ENCODE measurements at places on chromosomes 5 and 9.

- DNase-seq, result no peak
Observed at GRCh38 chr9:120265791-120266190, 314.2 kb downstream of the CDK5RAP2 start.

GRCh38 chr9:79026316-79026715 lies 545.4 kb upstream of the TLE4 start:
- peak; percentile 50 for DNase-seq

DNA sequence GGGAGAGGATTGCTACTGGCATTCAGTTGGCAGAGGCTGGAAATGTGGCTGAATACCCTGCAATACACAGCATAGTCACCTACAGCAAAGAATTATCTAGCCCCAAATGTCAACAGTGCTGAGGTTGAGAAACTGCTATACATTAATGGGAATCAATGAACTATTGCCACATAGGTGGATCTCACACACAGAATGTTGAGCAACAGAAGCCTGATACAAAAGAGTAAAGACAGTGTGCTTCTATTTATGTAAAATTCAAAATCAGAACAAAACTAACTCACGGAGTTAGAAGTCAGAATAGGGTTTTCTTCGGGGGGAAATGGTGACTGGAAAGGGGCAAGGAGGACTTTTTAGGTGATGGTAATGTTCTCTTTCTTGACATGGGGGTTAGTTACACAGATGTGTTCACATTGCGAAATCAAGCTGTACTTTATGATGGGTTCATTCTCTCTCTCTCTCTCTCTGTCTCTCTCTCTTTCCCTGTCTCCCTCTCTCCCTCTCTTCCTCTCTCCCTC lies 45.7 kb upstream of the PANK3 start:
- DNase-seq, result no peak

- peak; percentile 42 for DNase-seq
Observed at GRCh38 chr5:33379757-33380156, 61.0 kb upstream of the TARS1 start.

GRCh38 chr9:127530206-127530941 lies 79.1 kb downstream of the LRSAM1 start:
- DNase-seq, result no peak

DNA sequence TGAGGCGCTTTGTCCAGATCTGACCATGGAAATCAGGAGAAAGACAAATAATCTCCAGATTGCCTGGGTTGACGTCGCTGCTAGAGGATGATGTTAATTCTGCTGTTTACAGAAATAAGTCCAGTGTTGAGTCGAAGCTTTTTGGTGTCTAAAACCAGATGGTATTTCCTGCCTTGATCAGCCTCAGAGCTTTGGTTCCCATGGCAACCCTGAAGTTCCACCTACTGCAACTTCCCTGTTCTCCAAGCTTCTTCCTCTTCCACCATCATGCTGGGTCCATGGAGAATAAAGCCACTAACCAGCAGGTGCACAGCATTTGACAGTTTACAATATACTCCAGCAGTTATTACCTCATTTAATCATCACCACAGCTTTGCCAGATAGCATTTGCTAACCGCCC lies 18.0 kb upstream of the GABBR2 start:
- DNase-seq, result peak; percentile 12

DNA sequence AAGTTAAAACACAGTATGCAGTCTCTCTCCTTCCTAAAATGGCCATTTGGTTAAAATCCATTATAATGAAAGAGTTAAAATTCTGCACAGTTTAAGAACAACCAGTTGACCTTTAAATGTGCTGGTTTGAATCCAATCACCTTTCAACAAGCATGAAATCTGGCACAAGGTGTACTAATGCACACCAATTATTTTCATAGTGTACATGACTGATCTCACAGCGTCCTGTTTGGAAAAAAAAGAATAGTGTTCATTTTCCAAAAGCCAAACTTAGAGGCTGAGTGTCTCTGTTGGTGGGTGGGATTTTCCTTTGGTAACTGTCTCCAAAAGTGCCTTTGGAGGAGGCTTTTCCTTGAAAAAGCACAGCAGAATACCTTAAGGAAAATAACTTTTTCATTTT lies 180.6 kb downstream of the DEPDC1B start:
- DNase-seq, result no peak

GRCh38 chr9:36924757-36925432 lies 109.2 kb downstream of the PAX5 start:
- peak; percentile 34 for DNase-seq

- DNase-seq, result no peak
Observed at GRCh38 chr9:126561582-126561981, 52.1 kb upstream of the LMX1B start.

- no peak for DNase-seq
Observed at GRCh38 chr9:97854696-97855485, 1.9 kb downstream of the FOXE1 start.

DNA sequence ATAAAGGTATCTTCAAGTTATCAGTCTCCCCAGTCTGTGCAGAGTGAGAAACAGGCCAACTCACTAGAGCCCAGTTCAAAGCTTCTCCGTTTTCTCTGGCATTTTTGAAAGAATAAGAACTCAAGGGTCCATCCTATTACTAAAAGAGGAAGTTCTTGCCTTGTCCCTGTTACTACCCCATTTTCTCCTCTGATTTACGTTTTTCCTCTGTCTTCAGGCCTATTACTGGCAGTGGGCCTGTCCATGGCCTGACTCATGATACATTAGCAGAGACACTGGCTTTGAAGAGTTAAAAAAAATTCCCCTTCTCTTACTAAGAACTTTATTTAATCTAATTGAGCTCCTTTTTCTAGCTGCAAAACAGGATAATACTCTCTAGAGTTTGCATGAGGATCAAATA lies 624.0 kb upstream of the KLF4 start:
- no peak for DNase-seq

DNA sequence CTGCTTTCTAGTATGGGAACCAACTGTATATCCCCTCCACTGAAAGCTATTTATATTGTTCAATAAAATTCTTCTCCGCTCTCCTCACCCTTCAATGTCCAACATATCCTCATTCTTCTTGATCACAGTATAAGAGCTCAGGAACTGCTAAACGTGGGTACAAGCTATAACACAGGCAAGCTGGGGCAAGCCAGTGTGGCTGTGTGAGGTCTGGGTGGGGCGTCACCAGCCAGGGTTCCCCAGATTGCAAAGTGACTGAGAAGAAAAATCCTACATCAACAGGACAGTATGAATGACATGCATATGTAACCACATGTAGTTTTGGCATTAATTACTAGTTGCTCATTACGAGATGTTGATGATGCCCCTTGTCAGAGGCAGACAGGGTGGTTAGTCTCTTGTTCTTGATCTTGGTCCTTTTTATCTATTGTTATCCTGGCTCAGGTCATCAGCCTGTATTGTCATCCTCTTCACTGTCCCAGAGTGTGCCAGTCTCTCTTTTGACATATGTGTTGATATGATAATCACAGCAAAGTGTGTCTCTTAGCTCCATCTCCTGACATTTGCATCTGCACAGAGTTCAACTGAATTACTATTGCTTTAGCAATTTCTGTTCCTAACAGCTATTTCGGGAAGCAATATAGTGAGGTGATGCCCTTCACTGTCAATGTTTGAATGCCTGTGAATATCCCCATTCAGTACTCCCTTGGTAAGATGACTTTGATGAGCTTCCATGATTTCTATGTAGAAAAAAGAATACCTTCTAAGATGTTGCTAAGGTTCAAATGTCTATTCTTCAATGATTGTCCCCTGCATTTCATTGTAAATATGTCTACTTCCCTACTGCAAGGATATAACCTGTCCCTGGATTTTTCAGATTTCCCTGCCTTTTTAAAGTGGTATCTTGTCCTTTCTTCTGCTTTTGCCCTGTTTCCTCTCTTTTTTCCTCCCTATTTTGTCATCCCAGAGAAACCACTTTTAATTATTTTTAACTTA lies 140.3 kb downstream of the MAT2B start:
- DNase-seq, result no peak

DNA sequence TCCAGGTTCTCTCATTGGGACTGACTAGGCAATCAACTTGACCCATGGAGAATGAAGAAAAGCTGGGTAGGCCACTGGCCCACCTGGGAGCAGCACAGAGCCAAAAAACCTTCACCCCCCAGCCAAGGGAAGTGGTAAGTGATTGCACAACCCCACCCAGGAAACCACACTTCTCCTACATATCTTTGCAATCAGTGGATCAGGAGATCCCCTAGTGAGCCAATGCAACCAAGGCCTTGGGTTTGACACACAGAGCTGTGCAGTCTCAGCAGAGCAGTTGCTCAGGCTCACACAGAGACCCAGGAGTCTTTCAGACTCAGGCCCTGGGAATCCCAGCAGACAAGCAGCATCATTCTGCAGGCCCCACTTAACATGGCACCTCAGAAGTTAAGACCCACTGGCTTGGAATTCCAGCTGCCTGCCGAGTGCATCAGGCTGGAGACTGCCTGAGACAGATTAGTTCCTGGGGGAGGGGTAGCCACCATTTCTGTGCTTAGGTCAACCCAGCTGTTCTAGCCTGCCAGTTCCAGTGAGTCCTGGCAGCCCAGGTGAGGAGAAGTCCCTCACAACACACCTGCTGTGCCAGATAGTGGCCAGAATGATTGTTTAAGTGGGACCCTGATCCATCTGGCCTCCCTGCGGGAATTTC lies 136.4 kb downstream of the SAXO1 start:
- peak; percentile 25 for DNase-seq

- no peak for DNase-seq
Observed at GRCh38 chr5:28404363-28405071, 1366.1 kb upstream of the CDH9 start.

DNA sequence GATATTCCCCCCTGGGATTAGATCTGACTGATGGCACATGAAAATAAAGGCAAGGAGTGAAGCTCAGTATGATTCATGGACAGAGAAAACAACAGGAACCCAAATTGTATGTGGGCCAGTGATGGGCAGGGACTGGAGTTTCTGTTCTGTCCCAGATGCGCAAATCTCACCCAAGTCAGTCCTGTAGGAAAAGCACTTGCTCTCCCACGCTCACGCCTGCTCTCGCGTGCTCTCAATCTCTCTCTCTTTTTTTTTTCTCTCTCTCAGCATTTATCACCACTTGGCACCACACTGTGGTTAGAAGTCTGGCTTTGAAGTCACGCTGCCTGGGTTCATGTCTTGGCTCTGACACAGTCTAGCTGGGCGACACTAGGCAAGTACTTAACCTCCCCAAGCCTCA lies 106.5 kb upstream of the LRRTM2 start:
- DNase-seq, result peak; percentile 28

DNA sequence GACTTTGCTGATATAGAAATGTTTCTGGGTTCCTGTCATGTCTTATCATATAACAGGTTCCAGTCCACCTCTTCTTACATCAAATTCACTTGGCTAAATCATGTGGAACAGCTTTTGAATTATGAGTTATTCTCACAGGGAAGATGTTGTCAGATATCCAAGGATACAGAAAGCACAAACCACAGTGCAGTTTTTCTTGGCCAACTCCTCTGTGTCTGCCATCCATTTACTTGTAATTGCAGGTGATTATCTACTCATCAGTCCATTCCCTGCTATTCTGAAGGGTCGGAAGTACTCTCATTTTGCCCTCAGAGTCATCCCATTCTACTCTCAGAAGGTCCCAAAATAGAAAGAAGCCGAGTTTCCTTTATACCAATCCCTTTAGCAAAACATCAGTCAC lies 10.0 kb downstream of the MARCHF11 start:
- DNase-seq, result no peak

- no peak for DNase-seq
Observed at GRCh38 chr5:80125022-80125961, 90.1 kb downstream of the THBS4 start.

DNA sequence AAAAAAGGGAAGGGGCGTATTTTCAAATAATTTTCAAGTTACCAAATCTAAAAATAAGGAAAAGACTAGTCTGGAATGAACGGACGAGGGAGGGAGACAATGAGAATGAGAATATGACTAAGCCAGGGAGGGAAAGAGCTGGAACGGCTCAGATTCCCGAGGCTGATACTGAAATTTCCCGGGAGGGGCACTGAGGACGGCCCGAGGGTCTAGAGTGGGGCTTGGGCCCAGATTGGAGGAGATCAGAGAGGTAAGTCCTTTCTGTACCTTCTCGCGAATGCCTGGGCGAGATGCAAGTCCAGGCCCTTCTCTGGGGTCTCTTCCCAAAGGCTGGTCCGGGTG lies 3.4 kb upstream of the CCIN start:
- no peak for DNase-seq

GRCh38 chr5:148909040-148909439 lies 82.6 kb downstream of the ADRB2 start:
- peak; percentile 39 for DNase-seq

DNA sequence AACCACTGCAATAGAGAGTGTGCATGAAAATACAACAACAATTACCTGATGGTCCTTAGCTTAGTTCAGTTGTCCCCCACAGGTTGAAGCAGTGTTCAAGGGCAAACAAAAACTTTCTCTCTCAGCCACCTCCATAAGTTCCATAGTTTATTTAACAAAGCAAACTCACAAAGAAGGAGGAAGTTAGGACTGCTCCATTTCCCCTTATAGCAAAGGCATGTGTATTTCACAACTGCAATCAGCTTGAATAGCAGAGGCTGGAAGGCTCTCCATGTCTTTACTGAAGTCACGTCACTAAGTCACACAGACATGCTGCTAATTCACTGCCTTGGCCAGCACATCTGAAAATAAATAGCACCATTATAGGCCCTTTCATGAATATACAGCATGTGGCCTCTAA lies 43.3 kb downstream of the DOCK8 start:
- no peak for DNase-seq

DNA sequence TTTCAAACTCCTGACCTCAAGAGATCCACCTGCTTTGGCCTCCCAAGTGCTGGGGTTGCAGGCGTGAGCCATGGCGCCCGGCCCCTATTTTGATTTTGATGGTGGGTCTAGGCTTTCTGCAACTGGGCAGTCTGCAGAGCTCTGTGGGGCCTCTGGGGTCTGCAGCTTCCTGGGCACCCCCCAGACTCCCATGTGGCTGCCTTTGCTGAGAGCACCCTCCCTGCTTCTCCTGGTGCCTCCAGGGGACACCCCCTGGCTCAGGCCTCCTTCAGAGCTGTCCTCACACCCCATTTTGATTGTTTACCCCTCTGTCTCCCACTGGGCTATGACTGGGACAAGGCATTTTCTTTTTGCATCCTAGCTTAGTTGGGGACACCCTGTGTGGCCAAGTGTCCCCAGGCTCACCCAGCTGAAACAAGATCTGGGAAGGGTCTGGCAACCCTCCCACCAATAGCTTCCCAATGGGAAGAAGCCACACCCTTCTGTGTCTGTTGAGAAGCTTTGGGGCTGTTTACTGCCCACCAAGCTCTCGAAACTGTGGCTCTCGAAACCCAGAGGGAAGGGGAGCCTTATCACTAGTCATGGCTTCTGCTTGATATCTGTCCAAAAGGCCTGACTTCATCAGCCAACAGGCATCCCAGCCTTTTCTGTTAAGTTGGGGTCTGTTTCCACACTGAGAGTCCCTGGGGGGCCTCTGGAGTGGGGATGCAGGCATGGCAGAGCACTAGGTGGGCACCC lies 204.4 kb upstream of the IER5L start:
- no peak for DNase-seq

DNA sequence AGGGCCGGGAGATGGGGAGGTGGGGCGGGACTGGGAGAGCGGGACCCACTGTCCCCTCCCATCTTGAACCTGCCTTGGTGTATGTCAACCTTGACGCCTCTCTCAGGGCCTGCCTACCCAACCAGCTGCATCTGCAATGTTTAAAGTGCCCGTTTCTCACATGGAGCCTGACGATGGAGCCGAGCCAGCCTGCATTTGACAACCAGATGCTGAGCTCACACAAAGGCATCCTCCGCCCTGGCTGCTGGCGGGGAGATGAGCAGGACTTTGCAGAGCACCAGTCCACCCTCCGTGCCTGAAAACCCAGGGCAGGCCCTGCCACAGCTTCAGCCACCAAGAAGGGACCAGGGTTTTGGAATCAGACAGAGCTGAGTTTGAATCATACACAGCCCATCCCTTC lies 141.1 kb upstream of the SMIM23 start:
- no peak for DNase-seq

- DNase-seq, result no peak
Observed at GRCh38 chr5:83145882-83146331, 68.6 kb downstream of the XRCC4 start.
